G401 (cell line): ENCODE measurements at places on chromosomes 12 and 14.
A peak's percentile ranks its signal among the peaks of the same experiment; 100 is the strongest.

DNA sequence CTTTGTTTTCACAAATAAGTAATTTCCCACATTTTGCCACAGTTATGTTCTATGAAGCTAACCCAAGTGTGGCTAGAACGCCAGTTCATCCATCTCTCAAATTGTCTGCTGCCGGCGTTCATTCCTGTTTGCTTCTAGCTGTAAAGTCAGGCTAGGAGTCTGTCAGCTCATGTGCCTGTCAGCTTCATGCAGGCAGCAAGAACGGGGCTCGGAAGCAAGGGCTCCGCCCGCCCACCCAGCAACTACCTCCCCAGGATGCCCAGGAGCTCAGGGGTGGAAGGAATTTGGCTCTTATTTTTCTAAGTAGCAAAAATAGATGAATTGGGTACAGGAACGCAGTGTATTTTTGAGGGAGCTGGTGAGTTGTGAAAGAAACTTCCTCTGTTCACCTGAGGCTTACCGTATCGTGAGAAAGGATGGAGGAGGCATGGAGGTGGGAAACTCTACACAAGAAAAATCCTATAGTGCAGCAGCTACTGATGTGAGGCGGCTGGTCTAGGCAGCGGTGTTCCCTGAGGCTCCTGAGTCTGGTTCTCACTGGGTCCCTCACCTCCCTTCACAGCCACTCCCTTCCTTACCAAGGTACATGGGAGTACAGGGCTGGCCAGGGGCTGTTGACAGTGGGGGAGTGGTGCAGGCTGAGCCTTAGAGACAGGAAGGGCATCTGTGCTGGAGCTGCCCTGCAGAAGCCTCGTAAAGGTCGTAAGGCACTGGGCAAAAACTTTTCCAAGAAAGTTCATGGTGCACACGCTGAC lies 54.5 kb upstream of the AMN start:
- no peak for DNase-seq

GRCh38 chr14:22995889-22996625 lies 13.7 kb upstream of the AJUBA start:
- DNase-seq, result no peak

DNA sequence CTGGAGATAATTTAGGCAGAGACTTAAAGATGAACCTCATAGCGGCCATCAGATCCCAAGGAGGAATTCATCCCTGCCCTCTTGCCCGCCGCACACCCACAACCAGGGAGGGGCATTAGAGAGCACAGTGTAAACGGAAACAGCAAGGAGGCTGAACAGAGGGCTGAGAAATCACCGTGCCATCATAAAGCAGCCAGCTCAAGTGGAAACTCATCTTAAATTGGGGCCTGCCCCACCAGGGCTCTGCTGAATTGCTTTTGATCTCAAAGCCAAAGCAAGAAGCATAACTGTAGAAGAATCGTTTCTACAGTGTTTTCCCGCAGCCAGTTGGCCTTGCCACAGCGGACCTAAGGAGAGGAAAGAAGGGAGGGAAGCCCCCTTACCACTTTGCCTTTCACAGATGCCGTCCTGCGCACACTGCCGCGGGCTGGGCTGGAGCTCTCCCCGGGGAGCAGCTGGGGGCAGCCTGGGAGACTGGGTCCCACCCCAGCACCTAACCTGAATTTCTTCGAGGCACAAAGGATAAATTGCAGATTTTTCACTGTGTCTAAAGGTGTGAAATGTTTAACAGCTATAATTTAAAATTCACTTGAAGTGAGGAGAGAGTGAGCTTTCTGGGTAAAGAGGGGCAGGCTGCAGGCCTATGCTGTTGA lies 51.8 kb upstream of the MMP17 start:
- no peak for DNase-seq

GRCh38 chr14:96614481-96614881 lies 112.3 kb downstream of the PAPOLA start:
- DNase-seq, result peak; percentile 99
